ENCODE measurements at places on chromosomes 2 and 18. TPM values are rescaled to one million over a fixed set of nuclear protein-coding genes. Genes with fewer than 3 reads are reported as not detected.

GRCh38 chr2:224820283-224820991 lies 104.3 kb upstream of the CCDC195 start:
- no peak for DNase-seq

DNA sequence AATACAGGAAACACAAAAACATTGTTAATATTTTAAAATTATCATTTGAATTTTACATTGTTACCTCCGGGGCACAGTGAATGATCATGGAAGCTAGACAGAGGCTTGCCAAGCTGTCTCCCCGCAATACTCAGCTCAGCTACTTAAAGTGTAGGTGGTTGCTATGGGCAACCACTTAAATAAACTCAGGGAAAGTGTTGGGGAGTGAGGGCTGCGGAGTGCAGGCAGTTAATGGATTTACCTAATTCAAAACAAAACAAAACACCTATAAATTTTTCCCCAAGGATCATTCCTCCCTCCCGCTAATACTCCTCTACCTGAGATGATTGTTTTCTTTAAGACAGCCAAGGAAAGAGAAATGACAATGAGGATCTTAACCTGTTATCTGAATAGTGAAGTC lies 349.5 kb downstream of the TGIF1 start:
- DNase-seq: no peak

Gene MARCO
- total RNA-seq: 19.8 TPM

- DNase-seq: peak; percentile 55
Measured at GRCh38 chr18:13211534-13211933, 7.0 kb upstream of the LDLRAD4 start.

DNA sequence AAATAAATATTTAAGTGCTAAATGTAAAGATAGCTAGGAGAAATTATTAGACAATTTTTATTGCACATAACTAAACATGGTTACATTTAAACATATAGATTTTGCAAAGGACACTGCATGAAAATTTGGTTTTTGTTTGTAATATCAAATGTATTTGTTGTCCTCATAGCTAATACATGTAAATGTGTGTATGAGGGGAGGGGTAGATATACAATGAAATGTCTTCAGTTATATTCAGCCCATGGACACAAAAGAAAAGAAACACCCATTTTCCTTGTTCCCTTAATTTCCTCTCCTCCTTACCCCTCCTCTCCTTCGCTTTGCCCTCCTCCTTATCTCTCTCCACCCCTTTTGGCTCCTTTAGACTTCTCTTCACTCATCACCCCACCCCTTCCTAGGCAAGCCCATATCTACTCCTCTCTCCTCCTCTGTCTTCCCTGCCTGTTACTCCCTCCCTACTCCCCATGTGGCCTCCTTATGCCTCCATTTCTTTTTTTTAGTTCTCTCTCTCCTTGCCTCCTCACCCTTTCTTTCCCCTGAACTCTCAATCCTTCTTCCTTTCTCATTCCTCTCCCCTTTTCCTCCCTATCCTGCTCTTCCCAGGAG lies 1.4 kb downstream of the COL3A1 start:
- DNase-seq: no peak

DNA sequence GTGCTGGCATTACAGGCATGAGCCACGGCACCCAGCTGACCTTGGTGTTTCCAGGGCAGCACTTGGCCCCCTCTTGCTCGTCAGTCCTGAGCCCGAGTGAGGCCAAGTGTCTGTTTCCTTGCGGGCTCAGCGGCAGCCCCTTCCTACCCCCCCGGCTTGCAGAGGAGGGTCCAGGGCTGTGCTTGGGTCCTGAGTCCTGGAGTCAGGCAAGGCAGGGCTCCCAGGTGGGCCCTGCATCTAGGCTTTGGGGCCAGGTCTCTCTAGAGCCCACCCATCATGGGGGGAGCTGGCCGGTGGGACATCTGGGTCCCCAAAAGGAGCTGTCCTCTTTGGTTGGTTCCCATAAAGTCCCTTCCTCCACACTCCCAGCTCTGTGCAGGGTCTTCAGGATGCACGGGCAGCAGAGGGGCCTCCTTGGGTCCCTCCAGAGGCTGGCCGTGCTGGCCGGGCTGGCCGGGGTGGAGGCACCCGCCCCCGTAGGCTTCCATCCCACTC lies 63.7 kb upstream of the HPCAL1 start:
- no peak for DNase-seq

DNA sequence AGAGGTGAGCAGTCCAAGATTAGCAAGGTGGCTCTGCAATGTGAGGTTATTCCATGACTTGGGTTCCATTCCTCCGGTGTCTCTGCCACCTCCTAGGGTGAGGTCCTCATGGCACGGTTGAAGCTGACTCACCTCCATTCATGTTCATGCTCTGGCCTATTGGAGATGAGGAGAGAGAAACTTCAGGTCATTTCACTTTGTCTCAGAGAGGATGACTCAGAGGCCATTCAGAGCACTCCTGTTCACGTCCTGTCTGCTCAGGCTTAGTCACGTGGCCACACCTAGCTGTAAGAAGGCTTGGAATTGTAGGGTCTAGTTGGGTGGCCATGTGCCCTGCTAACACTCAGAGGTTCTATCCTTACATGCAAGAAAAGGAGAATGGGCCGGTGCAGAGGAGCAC lies 67.5 kb upstream of the MBOAT2 start:
- no peak for DNase-seq

- DNase-seq: no peak
Measured at GRCh38 chr2:43218155-43218701, 8.2 kb downstream of the ZFP36L2 start.

GRCh38 chr2:142139384-142139783 lies 8.6 kb upstream of the LRP1B start:
- no peak for DNase-seq

GRCh38 chr2:236875906-236876505 lies 209.7 kb upstream of the COPS8 start:
- peak; percentile 91 for DNase-seq

GRCh38 chr2:8234253-8234652 lies 447.6 kb upstream of the ID2 start:
- DNase-seq: no peak

DNA sequence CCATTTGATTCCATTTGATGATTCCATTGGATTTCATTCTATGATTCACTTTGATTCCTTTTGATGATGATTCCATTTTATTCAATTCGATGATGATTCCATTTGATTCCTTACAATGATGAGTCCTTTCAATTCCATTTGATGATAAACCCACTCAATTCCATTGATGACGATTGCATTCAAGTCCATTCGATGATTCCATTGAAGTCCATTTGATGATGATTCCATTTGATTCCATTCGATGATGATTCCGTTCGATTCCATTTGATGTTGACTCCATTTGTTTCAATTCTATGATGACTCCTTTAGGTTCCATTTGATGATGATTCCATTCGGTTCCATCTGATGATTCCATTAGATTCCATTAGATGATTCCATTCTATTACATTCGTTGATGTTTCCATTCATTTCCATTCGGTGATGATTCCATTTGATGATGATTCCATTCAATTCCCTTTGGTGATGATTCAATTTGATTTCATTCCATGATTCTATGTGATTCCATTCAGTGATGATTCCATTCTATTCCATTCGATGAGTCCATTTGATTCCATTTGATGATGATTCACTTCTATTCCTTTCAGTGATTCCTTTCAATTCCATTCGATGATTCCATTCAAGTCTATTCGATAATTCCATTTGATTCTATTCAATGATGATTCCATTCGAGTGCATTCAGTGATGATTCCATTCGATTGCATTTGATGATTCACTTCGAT lies 1106.0 kb downstream of the RPIA start:
- no peak for DNase-seq

DNA sequence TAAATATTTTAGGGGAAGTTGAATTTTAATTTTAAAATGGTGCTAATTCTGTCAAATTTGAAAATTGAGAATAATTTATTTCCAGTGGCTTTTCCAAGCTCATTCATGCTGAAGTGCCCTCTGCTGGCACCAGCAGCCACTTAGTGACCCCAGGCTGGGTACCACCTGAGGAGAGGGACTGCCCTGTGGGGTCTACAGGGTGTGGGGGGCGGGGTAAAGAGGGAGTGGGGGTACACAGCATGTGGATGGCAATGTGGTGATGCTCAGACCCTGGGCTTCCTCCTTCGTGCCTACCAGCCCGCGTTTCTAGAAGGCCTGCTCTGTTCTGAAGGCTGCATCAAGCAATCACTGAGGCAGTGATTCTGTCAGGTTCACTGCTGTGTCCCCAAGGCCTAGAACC lies 45.1 kb upstream of the SCLY start:
- DNase-seq: no peak

DNA sequence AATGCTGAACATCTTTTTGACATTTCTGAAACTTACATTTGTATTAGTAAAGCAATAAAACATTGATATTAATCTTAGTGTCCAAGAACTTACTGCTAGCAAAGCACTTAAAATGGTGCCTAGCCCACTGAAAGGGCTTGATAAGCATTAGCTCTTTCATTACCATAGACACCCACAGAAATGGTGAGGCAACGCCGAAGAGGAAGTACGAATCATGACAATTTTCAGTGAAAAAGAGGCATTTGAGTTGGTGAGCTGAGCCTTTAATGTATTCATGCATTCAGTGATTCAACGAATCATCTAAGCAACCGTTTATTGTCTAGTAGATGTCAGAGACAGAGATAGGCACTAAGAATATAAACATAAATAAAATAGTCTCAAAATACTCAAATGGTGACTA lies 101.1 kb downstream of the PIGN start:
- no peak for DNase-seq

Gene IL1F10
- not detected for total RNA-seq

Gene CYP27A1
- total RNA-seq: 26.3 TPM

Gene FEV
- total RNA-seq: not detected

- no peak for DNase-seq
Measured at GRCh38 chr18:70295192-70296188, 6.6 kb downstream of the SOCS6 start.

Gene DCDC2C
- not detected for total RNA-seq

GRCh38 chr18:21453511-21453901 lies 147.0 kb downstream of the ESCO1 start:
- no peak for DNase-seq

- DNase-seq: no peak
Measured at GRCh38 chr18:46051731-46052461, 20.2 kb downstream of the PSTPIP2 start.

- DNase-seq: peak; percentile 19
Measured at GRCh38 chr2:135783439-135783838, 41.8 kb downstream of the UBXN4 start.

DNA sequence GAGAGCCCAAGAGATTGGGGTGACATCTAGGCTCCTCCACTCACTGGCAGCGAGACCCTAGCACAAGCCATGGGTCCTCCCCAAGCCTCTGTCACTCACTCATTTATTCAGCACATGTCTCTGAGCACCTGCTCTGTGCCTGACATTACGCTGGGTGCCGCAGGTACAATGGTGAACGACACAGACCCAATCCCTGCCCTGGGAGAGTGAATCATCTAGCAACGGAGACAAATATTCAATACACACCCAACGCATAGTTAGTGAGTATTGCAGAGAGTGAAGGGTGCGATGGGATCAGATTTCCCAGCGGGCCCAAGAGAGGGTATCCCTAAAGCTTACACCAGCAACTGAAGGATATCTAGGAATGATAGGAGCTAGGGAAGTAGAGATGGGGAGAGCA lies 45.5 kb downstream of the ZFP36L2 start:
- DNase-seq: no peak

DNA sequence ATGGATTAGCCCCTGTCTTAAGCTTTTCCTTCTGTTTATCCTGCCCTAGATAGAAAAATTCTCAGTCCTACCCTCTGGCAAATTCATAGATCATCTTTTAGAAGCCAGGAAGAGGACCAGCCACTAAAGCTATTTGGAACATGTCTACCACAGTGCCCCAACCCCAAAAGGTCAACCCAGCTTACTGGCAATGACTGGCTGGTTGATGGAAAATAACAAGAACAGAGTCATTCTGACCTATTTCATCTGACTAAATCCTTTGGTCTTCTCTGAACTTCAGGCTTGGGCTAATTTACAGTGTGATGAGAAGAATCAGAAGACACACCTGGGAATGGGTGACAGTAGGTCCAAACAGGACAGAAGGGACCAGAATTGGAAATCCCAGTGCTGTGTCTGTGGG lies 227.3 kb upstream of the CCDC68 start:
- peak; percentile 45 for DNase-seq

DNA sequence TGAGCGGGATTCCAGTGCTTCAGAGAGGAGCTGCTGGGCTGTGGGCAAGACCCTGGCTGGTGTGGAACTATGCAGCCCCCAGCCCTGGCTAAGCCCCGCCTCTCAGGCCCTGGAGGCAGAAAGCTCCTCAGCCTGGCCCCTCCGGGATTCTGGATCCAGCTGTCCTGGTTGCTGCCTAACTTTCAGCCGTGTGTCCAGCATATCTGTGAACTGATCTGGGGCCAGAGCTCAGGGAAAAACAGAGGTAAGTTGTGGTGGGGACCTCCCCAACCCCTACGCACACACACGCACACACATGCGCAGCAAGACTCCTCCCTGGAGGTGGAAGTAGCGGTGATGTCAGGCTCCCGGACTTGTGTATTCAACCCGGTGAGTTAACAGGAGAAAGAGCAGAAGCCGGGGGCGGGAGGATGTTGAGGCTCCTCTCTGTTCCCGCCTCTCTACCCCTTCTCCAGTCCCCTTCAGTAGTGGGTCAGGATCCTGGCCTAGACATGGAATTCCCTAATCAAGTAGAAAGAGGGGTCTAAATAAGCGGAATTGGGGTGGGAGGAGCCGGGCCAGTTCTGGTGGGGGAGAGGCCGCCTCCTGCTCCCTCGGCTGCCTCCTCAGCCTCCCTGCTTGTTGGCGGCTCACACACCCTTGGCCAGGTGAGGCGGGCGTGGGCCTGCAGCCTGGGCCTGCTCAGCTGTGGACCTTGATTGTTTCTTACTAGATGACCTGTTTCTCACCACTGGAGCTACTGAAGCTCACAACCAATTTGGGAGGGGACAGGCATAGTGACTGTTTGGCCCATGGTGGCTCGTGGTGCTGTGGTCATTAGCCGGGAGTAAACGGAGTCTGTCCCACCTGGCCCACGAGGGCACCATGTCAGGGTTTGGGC lies 33.4 kb downstream of the SIX2 start:
- no peak for DNase-seq

Gene BOLL
- total RNA-seq: not detected

GRCh38 chr2:60067006-60067405 lies 486.4 kb downstream of the BCL11A start:
- no peak for DNase-seq

Gene IKZF2
- 7.9 TPM for total RNA-seq

GRCh38 chr2:32633040-32633439 lies 5.2 kb downstream of the TTC27 start:
- no peak for DNase-seq

DNA sequence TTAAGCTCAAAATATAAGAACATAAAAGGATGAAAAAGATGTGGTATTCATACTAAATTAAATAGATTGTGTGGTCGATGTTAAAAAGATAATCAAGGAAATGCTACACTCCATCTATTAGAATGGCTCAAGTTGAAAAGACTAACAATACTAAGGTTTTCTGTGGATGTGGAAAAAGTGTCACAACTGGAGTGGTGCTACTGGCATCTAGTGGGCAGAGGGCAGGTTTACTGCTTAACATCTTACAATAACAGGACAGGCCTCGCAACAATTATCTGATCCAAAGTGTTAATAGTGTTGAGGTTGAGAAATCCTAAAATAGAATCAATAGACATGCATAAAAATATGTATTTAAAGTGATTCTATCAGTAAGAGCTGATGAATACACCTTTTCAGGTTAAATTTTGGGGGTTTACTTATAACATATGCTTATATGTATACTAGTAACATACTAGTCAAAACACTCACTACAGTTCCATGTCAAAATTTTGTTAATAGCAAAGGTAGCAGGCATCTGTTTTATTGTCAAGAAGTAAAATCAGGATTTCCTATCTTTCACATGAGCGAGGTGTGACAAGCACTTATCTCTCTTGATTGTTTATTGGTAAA lies 91.5 kb upstream of the TMEFF2 start:
- no peak for DNase-seq

Data from esophagus muscularis mucosa (tissue), 4 donors.